Spleen (tissue), 13 donors: ENCODE measurements at places on chromosomes 4 and X. TPM values are rescaled to one million over a fixed set of nuclear protein-coding genes. Genes with fewer than 3 reads are reported as not detected.

OPHN1 gene
- 0.20 TPM for polyA plus RNA-seq

CXCL8 gene
- polyA plus RNA-seq: 3.7 TPM

RHOXF2B gene
- polyA plus RNA-seq: not detected

DNA sequence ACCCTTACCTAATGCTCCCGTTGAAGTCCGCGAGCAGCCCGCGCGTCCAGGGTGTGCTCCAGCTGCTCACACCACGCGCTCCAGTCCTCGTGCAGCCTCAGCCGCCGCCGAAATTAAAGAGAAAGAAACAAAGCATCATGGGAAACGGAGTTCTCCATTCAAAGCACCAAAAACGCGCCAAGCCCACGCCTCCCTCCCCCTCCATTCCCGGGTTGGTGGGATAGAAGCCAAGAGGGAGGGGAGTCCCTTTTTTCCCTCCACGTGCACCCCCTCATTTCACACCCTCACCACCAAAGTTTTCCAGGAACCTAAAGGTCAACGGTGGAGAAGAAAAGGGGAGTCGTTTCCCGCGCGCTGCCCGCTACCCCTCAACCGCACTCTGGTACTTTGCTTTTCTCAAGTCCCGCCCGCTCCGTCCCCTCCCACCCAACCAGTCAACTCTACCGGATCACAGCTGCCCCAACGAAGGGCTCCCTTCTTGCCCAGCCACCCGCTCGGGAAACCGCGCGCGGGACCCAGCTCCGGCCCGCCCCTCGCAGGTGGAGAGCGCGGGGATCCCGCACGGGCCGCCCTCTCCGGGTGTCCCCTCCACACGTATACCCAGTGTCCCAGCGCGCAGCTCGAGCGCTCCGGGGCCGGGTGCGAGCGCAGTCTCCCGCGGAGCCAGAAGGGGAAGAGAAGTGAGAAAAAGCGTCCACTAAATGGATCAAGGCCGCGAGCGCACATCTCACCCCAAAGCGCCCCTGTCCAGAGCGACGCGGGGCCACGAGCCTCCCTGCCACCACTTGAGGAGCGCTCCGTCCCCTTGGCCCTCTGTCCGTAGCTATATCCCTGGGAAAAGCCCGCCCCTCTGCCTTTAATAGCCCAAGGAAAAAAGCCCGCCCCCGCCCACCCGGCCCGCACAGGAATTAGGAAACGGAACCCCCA lies 65.1 kb upstream of the CCDC160 start:
- H3K4me1 ChIP-seq: peaks cover 17% of the 10 kb centered on the region
- peak; percentile 79 for DNase-seq
- H3K4me3 ChIP-seq: peak overlapping the region; percentile 50
- H3K36me3 ChIP-seq: no peaks in the 10 kb centered on the region
- H3K27ac ChIP-seq: peak overlapping the region; percentile 50
- H3K27me3 ChIP-seq: no peaks in the 10 kb centered on the region

DNA sequence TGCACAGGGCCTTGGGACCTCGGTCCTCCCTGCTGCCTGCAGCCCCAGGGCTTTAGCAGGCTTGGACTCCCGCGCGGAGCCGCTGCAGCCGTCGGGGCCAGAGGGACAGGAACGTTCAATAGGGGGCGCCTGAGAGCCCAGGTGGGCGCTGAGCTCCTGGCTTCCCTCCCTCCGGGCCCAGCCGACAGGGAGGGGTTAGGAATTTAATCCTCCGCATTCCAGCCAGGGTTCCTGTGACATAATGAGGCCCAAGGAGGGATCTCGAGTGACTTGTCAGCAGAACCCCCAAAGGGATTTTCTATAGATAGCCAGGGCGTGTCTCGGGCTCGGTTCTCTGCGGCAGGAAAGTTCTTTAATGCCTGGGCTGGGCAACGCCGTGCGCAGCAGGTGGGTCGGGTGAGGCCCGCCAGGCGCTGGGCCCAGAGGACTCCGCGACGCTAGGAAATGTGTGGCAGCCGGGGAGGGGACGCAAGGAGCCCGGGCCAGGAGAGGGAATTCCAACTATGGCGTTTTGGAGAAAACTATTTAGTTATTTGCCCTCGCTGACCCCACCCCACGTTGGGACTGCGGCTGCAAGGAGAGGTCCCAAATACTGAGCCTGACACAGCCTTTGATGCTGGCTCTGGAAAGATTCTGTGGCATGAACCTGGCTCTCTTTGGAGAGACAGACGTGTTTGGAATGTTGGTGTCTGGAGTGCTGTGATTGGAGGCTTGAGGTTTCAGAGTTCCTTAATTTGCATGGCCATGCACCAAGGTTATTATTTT lies 285.2 kb upstream of the GATB start:
- no peaks in the 10 kb centered on the region for H3K27me3 ChIP-seq
- no peak overlapping the region for H3K4me3 ChIP-seq
- H3K36me3 ChIP-seq: no peaks in the 10 kb centered on the region
- H3K27ac ChIP-seq: no peak overlapping the region

LUZP4 gene
- polyA plus RNA-seq: not detected

DNA sequence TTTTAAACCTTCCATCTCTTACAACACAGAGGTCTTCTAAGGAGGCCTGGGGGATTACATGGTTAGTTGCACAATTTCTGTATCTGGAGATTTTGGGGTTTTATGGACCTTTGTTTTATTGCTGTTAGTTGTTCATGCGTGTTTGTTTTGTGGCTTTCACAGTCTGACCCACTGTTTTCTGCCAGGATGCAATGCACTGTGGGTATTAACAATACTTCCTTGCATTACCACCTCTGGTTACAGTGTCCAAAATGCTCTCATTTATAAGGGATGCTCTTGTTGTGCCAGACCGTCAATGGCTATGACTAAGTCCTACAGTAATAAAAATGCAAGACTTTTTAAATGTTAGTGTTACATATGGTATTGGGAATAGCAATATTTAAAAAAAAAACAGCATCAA lies 730.2 kb downstream of the KCTD8 start:
- DNase-seq: no peak
- H3K27ac ChIP-seq: no peak overlapping the region
- no peaks in the 10 kb centered on the region for H3K4me1 ChIP-seq
- H3K36me3 ChIP-seq: no peaks in the 10 kb centered on the region
- no peak overlapping the region for H3K4me3 ChIP-seq

DNA sequence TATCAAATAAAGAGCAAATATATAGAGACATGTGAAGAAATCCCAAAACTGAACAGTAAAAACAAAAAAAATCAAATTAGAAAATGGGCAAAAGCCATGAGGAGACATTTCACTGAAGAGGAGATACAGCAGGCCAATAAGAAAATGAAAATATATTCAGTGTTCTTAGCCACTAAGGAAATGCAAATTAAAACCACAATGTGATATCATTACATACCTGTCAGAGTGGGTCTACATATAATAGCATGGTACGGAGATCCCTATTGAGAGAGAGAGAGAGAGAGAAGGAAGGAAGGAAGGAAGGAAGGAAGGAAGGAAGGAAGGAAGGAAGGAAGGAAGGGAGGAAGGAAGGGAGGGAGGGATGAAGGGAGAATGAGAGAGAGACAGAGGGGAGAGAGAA lies 707.0 kb upstream of the ACTRT1 start:
- no peaks in the 10 kb centered on the region for H3K36me3 ChIP-seq
- H3K27ac ChIP-seq: no peak overlapping the region
- H3K4me3 ChIP-seq: no peak overlapping the region

DNA sequence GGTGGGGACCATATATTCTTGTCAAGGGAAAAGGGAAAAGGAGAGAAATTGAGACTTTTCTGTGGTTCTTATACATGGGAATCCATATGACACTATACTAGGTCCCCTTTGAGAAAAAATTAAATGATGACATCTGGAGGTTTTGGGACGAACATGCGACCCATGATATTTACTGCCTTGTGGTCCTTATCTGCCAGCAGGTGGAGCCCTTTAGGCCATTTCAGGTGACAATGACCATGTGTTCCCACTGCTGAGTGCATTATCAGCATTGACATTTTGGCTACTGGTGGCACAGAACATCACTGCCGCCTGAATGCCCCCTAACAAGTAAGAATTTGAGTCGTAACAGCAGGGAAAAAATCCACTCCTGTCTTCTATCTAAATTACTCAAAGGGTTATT lies 843.4 kb downstream of the FSTL5 start:
- H3K4me1 ChIP-seq: no peaks in the 10 kb centered on the region
- no peak overlapping the region for H3K4me3 ChIP-seq
- no peak overlapping the region for H3K27ac ChIP-seq

GRCh38 chr4:93759506-93759905 lies 69.0 kb upstream of the ATOH1 start:
- H3K36me3 ChIP-seq: no peaks in the 10 kb centered on the region
- H3K4me1 ChIP-seq: no peaks in the 10 kb centered on the region
- H3K27me3 ChIP-seq: no peaks in the 10 kb centered on the region
- no peak for DNase-seq
- no peak overlapping the region for H3K4me3 ChIP-seq
- no peak overlapping the region for H3K27ac ChIP-seq
